ENCODE measurements at places on chromosomes 7 and 10.

- DNase-seq: peak; percentile 39
Measured at GRCh38 chr10:124611738-124612137, 132.4 kb downstream of the FAM53B start.

GRCh38 chr10:48446785-48447184 lies 140.3 kb downstream of the MAPK8 start:
- no peak for DNase-seq

DNA sequence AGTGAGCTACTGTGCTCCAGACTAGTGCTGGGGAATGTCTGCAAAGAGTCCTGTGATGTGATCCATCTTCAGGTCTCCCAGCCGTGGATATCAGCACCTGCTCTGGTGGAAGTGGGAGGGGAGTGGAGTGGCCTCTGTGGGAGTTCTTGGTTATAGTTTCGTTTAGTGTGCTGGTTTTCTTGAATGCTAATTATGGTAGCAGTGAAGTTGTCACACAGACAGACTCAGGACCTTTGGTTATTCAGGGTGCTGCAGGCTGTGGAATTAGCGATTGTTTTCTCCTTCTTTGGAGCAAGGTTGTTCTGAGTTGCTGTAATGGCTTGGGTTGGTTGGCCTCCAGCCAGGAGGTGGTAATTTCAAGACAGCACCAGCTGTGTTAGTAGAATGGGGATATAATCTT lies 132.7 kb upstream of the HGF start:
- DNase-seq: no peak

DNA sequence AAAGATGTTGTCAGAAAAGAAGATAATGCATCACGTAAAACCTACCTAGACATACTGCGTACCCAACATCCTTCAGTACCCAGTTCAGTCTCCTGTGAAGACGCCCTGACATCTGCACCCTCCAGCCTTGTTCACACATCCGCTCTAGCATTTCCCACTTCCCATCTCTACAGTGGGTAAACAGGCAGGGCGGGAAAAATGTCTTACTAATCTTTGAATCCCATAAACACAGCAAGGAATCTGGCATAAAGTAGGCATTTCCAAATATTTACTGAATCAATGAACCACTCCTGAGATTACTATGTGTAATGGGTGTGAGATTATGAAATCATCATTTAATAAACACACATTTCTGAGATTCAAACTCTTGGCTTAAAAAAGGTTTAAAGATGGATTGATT lies 132.8 kb downstream of the GLI3 start:
- DNase-seq: no peak

- DNase-seq: peak; percentile 9
Measured at GRCh38 chr7:19754521-19755116, 18.8 kb downstream of the TMEM196 start.

GRCh38 chr7:127591189-127591588 lies 2.3 kb upstream of the FSCN3 start:
- DNase-seq: no peak

GRCh38 chr7:47763063-47763974 lies 181.4 kb upstream of the TNS3 start:
- no peak for DNase-seq

- no peak for DNase-seq
Measured at GRCh38 chr10:72764151-72764550, 72.2 kb downstream of the MCU start.

DNA sequence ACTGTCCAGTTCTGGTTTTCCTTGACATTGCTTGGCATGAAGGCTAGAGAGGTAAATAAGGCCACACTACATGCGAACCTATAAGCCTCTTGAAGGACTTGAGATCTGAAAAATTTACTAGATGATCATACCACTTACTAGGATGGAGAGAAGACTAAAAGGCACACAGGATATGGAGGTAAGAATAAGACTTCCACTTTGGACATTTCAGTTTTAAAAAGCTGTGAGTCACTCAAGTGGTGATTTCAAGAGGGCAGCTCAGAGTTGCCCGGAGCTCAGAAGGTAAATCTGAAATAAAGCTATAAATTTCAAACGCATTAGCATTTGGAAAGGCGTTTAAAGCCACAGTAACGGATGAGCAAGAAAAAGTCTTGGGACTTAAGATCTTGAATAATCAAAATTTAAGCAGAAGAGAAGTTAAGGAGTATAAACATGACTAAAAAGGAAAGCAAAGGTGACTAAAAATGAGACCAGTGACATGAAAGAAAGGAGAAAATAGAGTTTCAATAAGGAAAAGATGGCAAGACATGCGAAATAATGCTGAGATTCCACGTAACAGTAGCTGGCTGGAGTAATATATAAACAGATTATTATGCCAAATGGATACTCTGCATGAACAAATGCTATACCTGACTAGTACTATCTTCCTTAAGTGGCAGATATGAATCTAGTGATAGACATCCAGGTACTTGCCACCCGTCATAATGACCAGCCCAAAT lies 68.3 kb downstream of the SNX13 start:
- DNase-seq: no peak

- no peak for DNase-seq
Measured at GRCh38 chr10:56318816-56319215, 42.2 kb downstream of the ZWINT start.

DNA sequence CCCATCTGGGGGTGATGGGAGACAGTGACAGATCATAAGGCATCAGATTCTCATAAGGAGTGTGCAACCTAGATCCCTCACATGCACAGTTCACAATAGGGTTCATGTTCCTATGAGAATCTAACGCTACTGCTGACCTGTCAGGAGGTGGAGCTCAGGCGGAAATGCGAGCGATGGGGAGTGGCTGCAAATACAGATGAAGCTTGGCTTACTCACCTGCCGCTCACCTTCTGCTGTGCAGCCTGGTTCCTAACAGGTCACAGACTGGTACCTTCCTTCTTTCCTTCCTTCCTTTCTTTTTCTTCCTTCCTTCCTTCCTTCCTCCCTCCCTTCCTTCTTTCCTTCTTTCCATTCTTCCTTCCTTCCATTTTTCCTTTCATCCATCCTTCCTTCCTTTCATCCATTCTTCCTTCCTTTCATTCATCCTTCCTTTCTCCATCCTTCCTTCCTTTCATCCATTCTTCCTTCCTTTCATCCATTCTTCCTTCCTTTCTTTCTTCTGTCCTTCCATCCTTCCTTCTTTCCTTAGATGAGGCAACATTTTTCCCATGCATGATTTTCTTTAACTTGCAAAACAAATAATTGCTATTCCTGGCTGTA lies 370.0 kb upstream of the AUTS2 start:
- DNase-seq: no peak

- DNase-seq: no peak
Measured at GRCh38 chr10:125189162-125189561, 28.8 kb upstream of the CTBP2 start.

GRCh38 chr7:6071406-6071805 lies 40.2 kb downstream of the ANKRD61 start:
- DNase-seq: no peak

DNA sequence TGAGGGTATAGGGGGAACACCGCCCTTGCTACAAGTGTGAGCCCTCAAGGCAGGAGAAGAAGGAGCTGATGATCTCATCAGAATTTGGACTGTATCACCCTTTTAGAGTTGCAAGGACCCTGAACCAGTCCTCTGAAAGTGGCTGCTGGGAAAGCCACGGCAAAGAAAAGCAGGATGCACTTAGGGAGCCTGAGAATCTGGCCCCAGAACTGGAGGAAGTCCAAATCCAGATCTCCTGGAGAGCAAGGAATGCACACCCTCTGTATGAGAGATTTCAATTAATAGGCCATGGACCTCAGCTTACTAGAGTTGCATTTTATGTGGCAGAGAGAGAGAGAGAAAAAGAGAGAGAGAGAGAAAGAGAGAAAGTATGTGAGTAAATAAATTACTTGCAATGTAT lies 662.9 kb downstream of the CCSER2 start:
- DNase-seq: no peak

DNA sequence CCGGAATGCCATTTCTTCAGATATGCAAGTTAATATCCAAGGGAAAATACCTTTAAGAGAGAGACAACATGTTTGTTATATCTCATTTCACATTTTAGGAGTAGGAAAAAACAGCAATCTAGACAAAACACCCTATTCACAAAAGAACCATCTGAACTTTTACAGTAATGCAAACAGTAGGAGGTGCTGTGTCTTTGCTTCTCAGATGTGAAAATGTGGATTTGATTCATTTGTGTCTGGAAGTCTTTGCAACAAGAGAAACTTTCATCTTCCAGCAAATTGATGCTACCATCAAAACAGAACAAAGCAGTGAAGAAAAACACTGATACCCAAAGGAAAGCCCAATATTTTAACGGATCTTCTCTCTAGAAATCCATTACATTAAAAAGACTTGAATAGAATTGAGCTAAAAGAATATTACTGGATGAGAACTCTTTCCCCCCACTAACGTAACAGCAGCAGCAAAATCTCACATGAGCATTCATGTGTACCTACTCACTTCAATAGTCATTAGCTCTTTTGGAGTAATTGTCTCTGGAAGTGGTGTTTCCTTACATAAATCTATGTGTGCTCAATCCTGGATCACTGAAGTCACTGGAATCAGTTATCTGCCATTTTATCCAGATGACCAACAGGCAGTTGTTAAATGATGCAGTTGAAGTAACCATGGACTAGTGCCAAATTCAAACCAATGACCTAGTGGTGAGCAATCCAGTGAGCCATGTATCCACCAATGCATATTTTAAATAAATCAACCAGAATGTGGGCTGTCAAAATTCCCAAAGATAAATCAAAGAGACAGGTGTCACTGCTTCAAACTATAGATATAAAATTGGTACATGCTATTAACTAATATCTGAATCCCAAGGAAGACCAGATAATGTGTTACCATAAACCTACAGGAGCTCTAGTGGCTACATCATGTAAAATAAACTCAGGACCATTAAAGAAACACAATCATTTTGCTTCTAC lies 1.8 kb downstream of the SEMA3C start:
- no peak for DNase-seq

GRCh38 chr10:124688889-124689670 lies 55.1 kb downstream of the FAM53B start:
- DNase-seq: peak; percentile 83

DNA sequence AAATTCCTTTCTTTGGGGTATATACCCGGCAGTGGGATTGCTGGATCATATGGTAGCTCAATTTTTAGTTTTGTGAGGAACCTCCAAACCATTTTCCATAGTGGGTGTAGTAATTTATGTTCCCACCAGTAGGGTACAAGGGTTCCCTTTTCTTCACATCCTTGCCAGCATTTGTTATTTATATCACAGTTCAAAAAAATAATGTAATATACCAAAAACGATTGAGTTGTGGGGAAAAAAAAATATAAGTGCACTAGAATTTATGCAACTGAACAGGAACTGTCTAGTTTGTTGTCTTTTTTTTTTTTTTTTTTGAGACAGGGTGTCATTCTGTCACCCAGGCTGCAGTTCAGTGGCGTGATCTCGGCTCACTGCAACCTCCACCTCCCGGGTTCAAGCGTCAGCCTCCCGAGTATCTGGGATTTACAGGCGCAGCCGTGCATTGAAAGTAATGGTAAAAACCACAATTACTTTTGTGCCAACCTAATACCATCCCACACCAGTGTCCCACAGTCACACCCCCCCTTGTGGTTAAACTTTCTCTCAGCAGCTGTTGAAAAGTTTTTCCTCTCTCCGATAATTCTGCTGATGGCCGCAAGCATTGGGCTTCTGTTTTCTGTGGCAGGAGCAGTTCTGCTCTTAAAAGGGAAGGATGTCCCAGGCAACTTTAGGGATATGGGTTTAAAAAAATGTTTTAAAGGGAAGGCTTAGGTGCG lies 6.8 kb upstream of the LAT2 start:
- peak; percentile 33 for DNase-seq

GRCh38 chr10:35572583-35572982 lies 32.6 kb upstream of the GJD4 start:
- no peak for DNase-seq

- DNase-seq: no peak
Measured at GRCh38 chr7:2215851-2216250, 16.9 kb downstream of the MAD1L1 start.

GRCh38 chr7:36999626-37000485 lies 275.6 kb upstream of the AOAH start:
- no peak for DNase-seq

Data from CD4-positive, alpha-beta T cell treated with Interleukin-15 for 4 hours (primary cell).